Activated T-helper 2 cell treated with anti-CD3 and anti-CD28 coated beads, Interferon-gamma antibody, Interleukin-2, Interleukin-4, amounts not matched to agents 10 μg/mL and 5 μg/mL and 100 μg/mL, durations not matched to agents 14 hours and 24 hours and 36 hours (primary cell): ENCODE measurements at places on chromosomes 6 and 20. TPM values are rescaled to one million over a fixed set of nuclear protein-coding genes. Genes with fewer than 3 reads are reported as not detected.

- no peak for DNase-seq
Observed at GRCh38 chr6:28632326-28632851, 106.7 kb downstream of the GPX5 start.

DNA sequence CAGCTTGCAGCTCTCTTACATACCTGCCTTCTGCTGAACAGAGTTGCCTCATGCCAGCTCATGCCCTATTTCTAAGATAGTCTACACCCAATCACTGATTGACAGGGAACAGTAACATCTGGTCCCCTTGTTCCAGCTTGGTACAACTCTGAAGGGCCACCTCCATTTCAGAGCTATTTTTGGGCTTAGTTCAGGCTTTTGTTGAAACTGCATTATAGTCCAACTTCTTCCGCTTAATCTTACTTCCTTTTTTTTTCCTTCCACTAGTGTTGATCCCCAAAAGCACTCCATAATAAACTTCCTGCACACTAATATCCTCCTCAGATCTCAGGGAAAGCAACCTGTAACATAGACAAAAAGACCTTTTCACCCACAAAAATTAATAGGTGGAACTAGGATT lies 65.7 kb upstream of the TNFRSF21 start:
- DNase-seq, result no peak

DNA sequence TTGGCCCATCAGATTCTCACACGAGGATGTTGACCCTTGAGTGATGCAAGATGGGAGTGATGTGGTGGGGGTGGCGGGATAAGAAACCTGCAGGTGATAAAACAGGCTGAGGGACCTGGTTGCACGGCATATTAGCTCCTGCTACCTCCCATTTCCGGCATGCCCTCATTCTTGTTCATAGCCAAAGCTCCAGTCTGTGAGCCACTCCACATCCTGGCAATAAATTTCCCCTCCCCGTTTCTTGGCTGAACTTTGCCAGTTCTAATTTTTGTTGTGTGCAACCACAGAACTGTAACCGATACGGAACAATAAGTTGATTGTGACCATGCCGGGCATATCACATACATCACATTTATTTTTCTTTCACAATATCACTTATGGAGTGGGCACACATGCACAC lies 41.6 kb upstream of the NFATC2 start:
- no peak for DNase-seq

- no peak for DNase-seq
Observed at GRCh38 chr6:41654151-41654697, 16.0 kb downstream of the MDFI start.

GRCh38 chr6:159602431-159603041 lies 90.5 kb downstream of the SOD2 start:
- DNase-seq, result no peak

DNA sequence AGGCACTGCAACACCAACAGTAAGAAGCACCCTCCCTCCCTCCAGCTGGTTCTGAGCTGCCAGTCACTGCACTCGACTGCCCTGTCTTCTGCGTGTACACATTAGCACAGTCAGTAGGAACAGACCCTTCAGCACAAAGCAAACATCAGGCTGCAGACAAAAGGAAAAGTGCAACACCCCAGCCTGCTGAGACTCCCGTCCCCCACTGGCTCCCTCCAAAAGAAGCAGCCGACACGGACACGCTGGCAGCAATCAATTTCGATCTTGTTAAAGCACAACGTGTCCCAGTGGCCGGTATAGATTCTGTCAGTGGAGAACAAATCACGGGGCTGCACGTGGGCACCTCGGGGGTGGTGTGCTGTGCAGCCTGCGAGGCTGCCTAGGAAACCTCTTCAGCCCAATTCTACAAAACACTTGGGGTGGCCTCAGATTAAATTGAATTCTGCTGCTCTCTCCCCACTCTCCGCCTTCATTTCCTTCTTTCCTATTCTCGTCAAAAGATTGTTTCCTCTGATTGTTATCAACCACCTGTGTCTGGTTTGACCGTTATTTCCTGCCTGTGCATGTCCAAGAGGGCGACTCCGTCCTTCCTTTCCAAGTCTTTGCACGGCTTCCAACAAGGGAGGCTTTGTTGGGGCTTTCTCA lies 38.7 kb downstream of the TRAF3IP2 start:
- DNase-seq, result no peak

DNA sequence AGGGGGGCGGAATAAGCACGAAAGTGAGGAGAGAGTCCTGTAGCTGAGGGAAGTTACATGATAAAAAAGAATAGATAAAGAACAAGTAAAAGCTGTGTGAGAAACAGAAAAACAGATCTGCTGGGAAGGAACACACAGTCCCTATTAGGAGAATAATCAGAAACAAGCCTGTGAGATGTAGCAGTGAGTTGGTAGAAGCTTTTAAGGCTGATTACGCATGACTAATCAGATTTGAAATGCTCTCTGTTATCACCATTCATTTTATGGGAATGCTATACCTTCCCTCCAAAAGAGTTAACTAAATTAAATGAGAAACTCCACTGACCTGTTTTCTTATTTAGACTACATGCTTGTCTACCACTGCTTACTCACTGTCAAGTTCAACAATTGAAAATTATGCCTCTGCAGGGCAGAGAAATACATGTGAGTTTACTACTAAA lies 15.8 kb downstream of the REPS1 start:
- DNase-seq, result no peak

DNA sequence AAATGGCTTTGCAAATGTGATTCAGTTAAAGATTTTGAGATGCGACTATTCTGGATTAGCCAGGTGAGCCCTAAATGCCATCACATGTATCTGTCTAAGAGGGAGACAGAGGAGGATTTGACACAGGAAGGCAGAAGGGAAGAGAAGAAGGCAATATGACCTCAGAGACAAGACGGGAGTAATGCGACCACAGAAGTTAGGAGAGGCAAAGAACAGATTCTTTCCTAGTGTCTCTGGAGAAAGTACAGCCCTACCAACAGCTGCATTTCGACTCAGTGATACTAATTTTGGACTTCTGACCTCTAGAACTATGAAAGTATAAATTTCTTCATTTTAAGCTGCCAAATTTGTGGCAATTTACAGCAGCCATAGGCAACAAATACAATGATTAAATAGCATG lies 24.2 kb upstream of the TPD52L1 start:
- DNase-seq, result no peak

GRCh38 chr6:11621119-11621518 lies 83.6 kb downstream of the TMEM170B start:
- DNase-seq, result no peak

- no peak for DNase-seq
Observed at GRCh38 chr6:149045404-149045803, 272.1 kb upstream of the TAB2 start.

DNA sequence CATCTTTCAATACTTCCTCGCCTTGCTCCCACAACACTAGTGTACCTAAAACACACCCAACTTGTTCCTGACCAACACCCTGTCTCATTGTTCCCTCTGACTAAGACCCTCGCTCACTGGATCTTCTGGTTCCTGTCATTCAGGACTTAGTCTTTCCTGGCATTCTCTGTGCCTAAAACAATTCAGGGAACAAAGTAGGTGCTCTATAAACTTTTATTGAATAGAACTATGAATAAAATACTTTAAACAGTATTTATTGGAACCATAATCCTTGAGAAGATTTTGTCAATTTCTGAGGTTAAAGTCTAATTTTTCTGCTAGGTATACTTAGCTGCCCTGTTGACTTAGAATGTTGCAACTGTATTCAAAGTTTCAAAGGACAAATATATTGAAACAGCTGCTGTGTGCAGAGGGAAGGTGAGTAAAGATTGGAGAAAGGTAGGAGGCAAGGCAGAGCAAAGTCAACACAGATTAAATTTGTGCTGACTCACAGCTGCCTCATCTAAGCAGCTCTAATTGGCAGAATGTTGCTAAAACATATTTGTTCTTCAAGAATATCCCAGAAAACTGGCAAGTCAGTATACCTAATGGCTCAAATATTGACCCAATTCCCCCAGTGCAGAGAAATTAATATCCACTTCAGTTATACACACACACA lies 37.6 kb downstream of the GSTA2 start:
- no peak for DNase-seq

GRCh38 chr6:168136001-168136400 lies 57.0 kb upstream of the FRMD1 start:
- no peak for DNase-seq

DNA sequence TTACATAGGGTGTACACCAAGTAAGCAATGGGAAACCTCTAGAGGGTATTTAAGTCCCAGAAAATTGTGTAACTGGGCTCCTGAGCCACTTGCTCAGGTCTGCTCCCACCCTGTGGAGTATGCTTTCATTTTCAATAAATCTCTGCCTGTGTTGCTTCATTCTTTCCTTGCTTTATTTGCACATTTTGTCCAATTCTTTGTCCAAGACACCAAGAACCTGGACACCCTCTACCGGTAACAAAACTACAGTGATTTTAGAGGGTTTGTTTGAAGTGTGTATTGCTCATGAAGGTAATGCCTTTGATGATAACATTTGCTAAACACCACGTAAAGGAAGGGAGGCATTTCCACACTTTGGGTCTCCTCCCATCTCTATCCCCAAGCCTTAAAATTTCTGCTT lies 46.2 kb downstream of the MYB start:
- DNase-seq, result no peak

DNA sequence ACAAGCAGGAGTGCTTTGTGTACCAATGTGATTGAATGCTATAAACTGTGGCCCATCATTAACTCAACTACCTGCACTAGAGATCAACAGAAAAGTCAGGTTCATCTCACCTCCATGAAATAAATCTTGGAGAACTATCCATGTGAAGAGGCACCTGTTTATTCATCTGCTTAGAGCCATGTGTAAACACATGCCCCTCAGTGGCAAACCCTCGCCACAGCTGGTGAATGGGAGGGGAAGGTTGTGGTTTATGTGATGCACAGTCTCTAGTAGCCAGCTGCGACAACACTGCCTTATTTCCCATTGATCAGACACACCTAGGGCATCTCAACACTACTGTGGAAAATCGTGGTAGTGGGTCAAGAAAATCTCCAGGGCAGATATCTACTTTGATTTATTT lies 640.2 kb downstream of the PTPRT start:
- DNase-seq, result no peak

DNA sequence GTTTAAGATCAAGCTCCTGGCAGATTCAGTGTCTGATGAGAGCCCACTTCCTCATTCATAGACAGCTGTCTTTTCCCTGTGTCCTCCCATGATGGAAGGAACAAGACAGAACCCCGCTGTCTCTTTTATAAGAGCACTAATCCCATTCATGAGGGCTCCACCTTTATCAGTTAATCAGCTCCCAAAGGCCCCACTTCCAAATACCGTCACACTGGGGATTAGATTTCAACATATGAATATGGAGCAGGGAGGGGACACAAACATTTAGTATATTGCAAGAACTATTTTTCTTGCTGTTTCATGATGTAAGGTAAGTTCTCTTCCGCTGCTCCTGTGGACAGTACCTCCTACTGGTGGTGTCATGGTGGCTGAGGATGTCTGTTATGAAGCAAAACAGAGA lies 158.3 kb upstream of the IRAK1BP1 start:
- DNase-seq, result no peak

DNA sequence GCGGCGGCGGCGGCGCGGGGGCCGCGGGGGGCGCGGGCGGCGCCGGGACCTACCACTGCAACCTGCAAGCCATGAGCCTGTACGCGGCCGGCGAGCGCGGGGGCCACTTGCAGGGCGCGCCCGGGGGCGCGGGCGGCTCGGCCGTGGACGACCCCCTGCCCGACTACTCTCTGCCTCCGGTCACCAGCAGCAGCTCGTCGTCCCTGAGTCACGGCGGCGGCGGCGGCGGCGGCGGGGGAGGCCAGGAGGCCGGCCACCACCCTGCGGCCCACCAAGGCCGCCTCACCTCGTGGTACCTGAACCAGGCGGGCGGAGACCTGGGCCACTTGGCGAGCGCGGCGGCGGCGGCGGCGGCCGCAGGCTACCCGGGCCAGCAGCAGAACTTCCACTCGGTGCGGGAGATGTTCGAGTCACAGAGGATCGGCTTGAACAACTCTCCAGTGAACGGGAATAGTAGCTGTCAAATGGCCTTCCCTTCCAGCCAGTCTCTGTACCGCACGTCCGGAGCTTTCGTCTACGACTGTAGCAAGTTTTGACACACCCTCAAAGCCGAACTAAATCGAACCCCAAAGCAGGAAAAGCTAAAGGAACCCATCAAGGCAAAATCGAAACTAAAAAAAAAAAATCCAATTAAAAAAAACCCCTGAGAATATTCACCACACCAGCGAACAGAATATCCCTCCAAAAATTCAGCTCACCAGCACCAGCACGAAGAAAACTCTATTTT lies 2.0 kb downstream of the FOXC1 start:
- no peak for DNase-seq

DNA sequence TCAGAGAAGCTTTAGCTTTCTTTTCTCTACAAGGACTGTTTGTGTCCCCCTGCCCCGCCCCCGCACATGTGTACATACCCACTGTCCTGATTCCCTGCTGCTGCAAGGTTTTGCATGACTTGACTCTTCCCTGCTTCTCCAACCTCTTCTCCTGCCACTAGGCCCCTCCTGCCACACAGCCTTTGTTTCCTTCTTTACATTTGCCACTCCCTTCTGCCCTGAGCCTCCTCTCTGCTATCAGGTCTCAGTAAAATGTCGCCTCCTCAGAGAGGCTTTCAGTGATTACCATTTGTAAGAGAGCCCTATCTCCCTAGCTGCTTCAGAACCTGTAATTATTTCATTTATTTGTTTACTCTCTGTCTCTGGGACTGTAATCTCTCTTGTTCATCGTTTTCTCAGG lies 56.4 kb upstream of the VSTM2L start:
- no peak for DNase-seq

DNA sequence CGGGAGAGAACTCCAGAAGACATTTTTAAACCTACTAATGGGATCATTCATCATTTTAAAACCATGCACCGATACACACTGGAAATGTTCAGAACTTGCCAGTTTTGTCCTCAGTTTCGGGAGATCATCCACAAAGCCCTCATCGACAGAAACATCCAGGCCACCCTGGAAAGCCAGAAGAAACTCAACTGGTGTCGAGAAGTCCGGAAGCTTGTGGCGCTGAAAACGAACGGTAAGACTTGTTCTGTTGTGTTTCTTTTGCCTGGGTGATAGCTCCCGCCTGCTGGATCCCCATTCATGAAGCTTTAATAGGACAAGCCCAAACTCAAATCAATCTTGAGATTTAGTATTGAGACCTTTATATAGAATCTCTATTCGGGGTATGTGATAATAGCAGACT lies 4.2 kb downstream of the TNFAIP3 start:
- DNase-seq, result no peak

- no peak for DNase-seq
Observed at GRCh38 chr6:108497883-108498282, 62.8 kb upstream of the FOXO3 start.

The RHAG gene
- total RNA-seq, result not detected in 2 replicates

The NINL gene
- 6.9 and 7.5 TPM in 2 replicates for total RNA-seq

The SRC gene
- 3.5 and 6.4 TPM in 2 replicates for total RNA-seq

The ARHGAP40 gene
- not detected in 2 replicates for total RNA-seq

The TENT5A gene
- 0.50 and 0.53 TPM in 2 replicates for total RNA-seq

The SEMG1 gene
- total RNA-seq, result not detected in 2 replicates

The CCDC170 gene
- total RNA-seq, result not detected in 2 replicates

The C2 gene
- total RNA-seq, result 1.1 and 1.4 TPM in 2 replicates

The SUMO4 gene
- total RNA-seq, result 7.7 and 7.8 TPM in 2 replicates
